ENCODE measurements at places on chromosomes 3 and 15.

DNA sequence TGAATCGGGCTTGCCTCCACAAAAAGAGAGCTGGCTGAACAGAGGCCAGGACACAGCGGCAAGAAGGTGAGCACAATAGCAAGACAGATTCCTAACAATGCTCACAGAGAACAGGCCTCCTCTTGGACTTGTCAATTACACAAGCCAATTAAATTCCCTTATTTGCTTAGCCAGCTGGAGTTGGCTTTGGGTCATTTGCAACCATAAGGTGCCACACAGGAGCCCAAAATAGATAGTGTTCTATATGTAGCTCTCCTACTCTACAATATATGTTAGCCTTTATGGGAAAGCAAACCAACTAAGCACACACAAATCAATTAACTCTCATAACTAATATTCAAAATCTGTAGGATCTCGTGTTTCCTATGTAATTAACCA, 335.6 kb downstream of the FOXP1 start:
- no peak for DNase-seq

GRCh38 chr15:27235681-27236080, 264.7 kb downstream of the GABRG3 start:
- DNase-seq, result no peak

- no peak for DNase-seq
Observed at GRCh38 chr3:179880868-179881267, 155.9 kb downstream of the PEX5L start.

- no peak for DNase-seq
Observed at GRCh38 chr3:171420667-171421066, 39.5 kb downstream of the TNIK start.

DNA sequence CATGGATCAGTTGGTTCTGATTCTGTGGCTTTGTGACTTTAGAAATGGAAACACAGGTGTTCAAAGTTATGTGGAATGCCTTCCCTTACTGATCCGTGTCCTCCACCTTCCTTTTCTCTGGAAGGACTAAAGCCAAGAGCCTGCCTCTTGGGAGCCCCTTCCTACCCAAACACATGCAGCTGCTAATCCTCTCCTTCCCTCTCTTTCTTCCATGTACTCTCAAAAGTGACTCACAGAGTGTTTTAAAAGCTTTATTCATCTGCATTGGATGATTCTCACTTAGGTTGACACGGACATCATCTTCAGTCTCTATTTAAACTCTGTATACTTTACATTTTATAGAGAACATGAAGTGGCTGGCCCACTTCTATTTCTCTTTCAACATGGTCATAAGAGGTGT, 856.5 kb upstream of the ARPP21 start:
- DNase-seq, result no peak

GRCh38 chr15:67543348-67543718, 830 bp downstream of the MAP2K5 start:
- no peak for DNase-seq

DNA sequence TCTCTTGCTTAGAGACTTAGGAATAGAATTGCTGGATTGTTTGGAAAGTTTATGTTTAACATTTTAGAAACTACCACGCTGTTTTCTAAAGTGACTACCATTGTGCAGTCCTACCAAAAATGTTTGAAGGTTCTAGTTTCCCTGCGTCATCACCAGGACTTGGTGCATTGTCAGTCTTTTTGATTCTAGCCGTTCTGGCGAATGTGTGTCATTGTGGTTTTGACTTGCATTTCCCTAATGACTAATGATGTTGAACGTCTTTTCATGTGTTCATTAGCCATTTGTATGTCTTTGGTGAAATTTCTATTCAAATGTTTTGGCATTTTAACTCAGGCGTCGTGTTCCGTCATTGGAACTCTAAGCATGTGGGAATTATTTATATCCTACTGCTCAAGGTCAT, 58.0 kb downstream of the CHD2 start:
- DNase-seq, result peak; percentile 79

DNA sequence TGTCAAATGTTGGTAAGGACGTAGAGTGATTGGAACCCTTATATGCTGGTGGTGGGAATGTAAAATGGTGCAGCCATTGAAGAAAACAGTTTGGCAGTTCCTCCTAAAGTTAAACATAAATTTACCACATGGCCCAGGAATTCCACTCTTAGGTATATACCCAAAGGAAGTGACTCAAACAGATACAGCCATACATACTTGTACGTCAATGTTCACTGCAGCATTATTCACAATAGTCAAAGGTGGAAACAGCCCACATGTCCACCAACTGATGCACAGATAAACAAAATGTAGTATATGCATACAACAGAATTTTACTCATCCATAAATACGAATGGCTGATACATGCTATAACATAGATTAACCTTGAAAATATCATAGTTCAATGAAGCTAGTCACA, 13.2 kb downstream of the CLASP2 start:
- no peak for DNase-seq

DNA sequence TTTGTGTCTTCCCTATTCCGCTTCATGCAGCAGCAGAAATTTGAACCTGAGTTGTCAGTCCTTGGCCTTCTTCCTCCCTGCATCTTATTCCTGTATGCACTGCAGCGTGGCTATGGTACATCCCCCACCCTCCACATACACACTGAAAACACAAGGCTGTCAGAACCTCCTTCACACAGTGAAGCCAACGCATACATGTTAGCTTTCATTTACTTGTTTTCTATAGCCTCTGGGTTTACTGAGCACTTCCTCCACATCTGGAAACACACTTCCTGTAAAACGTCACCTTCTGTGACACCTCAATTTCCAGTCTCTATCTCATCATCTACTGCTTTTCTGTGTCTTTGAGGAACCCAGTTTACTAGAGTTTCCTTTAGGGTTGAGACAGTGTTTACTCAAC, 47.0 kb downstream of the SUSD5 start:
- DNase-seq, result no peak

GRCh38 chr3:14913071-14913925, 34.1 kb upstream of the NR2C2 start:
- no peak for DNase-seq

GRCh38 chr3:152466784-152467183, 198.1 kb downstream of the MBNL1 start:
- peak; percentile 49 for DNase-seq

DNA sequence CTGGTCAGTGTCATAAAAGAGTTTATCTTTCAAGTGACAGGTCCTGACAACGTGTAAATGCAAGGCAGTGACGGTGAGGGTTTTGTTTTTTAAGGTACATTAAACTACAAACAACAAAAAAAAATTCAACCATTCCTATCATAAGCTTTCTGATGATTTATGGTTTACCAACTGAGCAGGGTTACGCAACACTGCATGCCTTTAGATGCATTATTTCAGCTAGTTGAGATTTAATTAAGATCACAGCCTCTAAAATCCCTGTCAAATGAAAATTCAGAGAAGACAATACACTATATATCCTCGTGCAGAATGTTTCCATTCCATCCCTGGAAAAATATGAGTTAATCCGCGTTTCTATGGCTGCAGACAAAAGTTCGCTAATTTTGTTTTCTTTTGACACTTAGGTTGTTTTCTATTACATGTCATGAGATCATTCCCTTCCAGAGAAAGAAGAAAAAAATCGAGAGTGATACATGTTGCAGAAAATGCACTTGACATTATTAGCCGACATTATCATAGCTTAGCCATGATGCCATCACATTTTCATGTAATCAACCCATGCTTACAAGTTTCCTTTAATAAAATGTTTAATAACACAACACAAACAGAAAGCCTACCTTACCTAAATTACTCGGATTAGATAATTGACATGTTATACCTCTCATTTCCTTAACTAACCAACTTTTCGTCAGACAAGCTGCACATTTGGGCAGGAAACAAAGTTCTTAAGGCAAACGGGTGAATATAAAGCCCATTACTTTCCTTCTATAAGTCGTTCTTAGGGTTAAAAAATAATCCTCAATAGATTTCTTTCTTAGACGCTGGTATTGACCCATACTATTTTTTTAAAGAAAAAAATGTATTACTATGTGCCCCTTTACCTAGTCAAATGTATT, 521.2 kb downstream of the FOXP1 start:
- DNase-seq, result no peak

DNA sequence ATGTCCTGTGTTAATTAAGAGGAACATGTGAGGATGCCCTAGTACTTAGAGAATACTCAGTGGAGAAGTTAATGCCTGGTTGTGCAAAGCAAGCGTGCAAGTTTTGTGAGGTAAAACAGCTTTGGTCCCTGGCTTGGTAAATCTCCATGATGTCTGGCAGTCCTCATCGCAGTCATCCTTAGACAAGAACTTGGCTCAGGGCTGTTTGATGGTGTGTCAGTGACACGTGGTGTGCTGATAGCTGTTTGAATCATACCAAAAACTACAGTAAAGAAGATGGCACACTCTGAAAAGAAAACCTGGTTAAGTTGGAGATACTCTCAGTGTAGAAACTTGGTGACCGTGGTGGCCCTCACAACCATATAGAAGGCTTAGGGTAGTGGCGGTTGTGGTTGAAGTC, 361.7 kb downstream of the FEZF2 start:
- DNase-seq, result no peak

DNA sequence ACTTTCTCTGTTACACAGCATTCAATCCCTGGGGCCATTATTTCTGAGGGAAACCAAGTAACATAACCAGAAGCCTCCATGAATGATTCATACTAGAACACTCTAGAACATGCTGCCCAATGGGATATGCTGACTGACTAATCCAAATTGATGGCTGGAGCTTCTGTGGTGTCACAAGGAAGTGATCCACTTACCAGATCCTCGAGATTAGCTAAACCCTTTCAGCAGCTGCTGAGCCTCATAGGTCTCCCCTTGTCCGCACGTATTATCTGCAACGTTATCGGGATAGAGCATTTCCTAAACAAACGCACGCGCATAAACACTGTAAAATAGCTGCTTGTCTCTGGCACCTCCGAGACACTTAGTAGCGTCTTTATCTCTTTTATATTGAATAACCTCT, 61.2 kb upstream of the PROK2 start:
- DNase-seq, result no peak

DNA sequence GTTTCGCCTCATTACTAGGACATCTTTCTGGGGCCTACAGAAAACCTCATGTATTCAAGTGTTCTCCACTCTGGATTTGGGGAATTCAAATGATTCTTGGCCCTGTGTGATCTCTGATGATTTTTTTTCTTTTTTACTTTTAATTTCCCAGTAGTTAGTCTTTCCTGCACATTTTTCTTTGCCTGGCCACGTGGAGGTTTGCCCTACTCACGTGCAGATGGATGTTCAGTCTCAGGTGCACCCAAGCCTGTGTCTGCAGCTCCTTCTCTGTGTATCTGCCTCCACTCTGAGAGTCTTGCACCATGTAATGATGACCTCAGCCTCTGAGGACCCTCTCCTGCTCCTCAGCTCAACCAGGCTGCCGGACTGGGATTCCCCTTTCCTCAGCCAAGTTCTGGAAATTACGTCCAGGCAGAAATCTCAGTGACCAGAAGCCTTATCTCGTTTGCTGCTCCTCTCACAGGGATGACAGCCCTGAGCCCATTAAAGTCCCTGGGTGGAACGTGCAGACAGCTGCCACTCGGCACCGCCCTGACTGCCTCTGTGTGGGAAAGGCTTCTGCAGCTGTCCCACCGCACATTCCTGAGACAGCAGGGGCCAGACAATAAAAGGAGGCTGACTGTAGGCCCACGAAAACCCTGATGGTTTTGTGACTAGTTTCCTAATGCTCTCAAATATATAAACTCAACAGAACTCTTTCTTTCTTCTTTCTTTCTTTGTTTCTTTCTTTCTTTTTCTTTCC, 31.4 kb upstream of the GABRB3 start:
- no peak for DNase-seq

GRCh38 chr15:67794832-67795574, 30.3 kb upstream of the SKOR1 start:
- DNase-seq, result no peak

DNA sequence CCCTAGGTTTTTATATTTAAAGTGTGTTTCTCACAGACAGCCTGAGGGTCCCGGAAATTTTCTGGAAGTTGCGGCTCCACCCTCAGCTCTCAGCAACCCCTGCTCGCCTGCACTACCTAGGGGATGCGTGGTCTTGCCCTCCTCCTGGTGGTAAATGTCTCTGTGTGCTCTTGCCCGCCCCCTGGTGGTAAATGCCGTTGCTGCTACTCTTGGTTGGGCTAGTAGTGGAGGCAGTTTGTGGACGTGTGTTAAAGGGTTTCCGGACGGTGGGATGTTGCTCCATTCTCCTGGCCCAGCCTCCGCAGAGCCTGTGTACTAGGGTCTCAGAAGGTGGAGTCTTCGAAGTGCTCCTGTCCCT, 27.4 kb downstream of the STOML1 start:
- peak; percentile 87 for DNase-seq

- DNase-seq, result no peak
Observed at GRCh38 chr3:101281521-101282030, 38.8 kb downstream of the IMPG2 start.

DNA sequence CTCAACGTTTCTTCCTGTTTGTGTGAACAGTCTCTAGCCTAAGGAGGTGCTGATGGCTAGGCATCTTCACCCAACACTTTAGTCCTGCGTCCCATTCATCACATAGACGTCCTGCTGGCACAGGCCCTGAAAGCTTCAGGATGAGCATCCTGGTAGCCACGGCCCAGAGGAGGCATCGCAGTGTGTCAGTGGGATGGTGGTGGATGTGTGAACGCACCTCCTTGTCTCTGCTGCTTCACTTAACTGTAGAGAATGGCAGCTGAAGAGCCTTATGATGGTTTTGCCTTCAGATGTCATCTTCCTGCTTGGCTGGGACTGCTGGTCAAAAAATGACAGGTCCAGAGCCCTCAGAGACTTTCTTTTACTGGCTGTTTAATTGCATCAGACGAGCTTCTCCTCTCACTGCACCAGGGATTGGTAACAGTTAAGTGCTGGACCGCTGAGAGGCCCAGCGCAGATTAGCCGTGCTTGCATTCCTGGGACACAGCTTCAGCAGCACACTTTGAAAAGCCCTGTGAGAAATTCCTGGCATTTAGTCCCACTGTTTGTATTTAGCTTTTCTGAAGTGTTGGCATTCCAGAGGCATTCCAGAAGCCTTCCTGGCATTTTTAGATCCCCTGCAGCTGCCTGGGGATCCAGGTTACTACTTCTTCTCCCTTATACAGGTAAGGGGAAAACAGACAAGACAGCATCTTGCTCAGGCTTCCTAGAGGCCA, 132.4 kb upstream of the PLXNA1 start:
- DNase-seq, result no peak

GRCh38 chr3:9342696-9343095, 20.2 kb upstream of the THUMPD3 start:
- no peak for DNase-seq

DNA sequence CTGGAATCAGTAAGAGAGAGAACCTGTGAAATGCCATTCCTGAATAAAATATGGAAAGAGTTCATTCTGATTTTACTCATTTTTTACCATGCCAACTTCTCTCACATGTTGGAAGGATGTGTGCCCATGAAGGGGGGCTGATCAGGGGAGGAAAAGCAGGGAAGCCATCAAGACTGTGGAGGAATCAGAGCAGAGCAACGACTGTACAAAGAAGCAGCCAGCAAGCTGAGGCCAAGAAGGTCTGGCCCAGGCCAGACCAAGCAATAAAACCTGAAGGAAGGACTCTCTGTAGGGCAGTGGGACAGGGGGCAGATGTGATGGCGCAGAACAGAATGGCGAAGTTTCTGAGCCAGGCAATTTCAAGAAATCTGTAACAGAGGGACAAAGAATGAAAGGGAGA, 24.0 kb upstream of the ARNT2 start:
- DNase-seq, result no peak

All from CD4-positive, alpha-beta T cell treated with Interleukin-2 at 100 ng/mL for 4 hours (primary cell).